Mesenteric fat pad (tissue), 1 donor: ENCODE measurements at places on chromosomes 5 and 9.
A peak's percentile ranks its signal among the peaks of the same experiment; 100 is the strongest.

GRCh38 chr5:125639858-125640257 is 783.4 kb upstream of the GRAMD2B start:
- no peak for DNase-seq

- DNase-seq = no peak
These were observed 373.3 kb upstream of the EDIL3 start for GRCh38 chr5:84758008-84758407.

GRCh38 chr9:14337615-14338014 is 23.7 kb upstream of the NFIB start:
- DNase-seq = no peak

DNA sequence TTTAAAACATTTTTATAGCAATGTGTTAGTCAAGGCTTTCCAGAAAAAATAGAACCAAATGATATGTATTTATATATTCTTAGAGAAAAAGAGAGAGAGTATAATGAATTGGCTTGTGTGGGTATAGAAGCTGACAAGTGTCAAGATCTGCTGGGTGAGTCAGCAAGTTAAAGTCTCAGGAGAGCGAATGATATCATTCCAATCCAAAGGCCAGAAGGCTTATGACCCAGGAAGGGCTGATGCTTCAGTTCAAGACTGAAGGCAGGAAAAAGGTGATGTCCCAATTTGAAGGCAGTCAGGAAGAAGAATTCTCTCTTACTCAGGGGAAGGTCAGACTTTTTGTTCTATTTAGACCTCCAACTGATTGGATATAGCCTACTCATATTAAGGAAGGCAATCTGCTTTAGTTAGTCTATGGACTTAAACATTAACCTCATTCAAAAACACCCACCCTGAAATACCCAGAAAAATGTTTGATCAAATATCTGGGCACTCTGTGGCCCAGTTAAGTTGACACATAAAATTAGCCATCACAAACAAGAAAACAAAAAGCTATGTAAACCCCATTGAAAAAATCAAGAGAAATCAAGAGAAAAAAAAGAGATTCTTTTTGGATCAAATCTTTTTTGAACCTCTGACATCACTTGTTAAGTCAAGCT is 189.6 kb downstream of the PIK3R1 start:
- DNase-seq = no peak

- DNase-seq = no peak
These were observed 131.0 kb upstream of the BRINP1 start for GRCh38 chr9:119500072-119500771.

DNA sequence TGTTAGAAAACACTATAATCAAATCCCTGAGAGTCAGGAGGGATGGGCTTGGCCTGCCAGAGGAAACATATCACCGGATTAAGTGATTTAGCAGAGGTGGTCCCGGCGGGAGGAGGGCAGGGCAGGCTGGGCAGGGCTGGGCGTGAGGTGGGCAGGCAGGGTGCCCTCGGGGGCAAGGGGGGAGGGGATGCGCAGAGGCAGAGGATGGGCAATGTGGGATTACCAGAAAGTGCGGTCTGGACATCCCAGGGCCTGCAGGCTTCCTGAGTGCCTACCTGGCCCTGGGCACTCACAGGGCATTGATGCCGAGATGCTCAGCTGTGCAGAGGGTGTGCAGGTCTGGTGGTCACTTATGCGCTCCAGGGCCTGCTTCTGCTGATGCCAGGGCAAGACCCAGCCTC is 115.2 kb downstream of the ADAMTS2 start:
- DNase-seq = peak; percentile 53

DNA sequence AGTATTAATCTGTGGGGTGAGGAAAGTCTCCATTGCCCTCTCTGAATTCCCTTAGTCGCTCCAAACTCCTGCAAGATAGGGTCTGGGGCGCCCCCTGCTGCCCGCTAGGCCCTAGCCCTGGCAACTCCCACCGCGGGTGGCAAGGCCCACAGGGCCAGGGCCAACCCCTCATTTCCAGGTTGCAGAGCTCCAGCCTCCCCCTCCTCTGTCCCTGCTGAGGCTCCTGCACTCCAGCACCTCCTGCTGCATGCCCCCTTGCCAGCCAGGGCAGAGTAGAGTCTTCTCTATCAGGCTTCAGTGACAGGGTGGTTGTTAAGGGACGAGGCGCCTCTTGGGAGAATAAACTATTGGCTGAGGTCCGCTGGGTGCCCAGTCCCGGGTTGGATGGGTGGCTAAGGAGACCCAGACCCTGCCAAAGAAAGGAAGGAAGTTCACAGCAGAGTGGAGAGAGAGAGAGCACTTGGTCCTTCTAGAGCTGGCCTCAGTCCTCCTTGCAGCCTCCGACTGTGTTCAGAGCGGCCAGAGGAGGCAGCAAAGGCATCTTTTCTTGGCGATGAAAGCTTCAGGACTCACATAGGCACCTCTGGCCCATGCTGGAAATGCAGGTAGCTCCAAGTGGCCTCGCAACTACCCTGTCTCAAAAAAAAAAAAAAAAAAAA is 45.6 kb downstream of the SAR1B start:
- peak; percentile 94 for DNase-seq

DNA sequence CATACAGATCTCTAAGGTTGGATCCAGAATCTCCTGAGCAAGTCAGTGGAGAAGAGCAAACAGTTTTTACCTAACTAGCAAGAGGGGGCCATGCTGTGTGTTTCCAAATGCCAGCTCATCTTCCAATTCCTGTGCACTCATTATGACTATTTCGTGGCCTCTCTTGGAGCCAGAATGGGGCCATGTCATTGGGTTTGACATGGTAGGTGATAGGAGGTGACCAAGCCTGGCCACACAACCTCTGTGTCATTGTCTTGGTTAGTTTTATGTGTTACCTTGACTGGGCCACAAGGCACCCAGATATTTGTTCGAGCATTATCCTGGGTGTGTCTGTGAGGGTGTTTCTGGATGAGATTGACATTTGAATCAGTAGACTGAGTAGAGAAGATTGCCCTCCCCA is 206.2 kb downstream of the HSPA4 start:
- no peak for DNase-seq

DNA sequence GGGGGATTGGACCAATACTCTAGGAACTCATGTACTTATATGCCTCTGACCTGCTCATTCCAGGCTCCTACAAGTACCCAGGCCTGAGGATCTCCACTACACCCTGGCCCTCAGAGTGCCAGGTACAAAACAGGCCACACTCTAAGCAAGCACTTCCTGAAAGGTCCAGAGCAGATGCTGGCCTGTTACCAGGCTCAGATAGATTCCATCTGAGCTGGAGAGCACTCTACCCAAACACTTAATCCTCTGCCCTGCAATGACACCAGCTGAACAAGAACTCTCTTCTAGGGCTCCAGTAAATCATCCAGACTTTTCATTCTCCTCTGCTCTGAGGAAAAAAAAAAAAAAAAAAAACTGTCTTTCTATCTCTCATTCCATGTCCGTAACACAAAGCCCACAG is 2.9 kb downstream of the P4HA2 start:
- DNase-seq = peak; percentile 8

DNA sequence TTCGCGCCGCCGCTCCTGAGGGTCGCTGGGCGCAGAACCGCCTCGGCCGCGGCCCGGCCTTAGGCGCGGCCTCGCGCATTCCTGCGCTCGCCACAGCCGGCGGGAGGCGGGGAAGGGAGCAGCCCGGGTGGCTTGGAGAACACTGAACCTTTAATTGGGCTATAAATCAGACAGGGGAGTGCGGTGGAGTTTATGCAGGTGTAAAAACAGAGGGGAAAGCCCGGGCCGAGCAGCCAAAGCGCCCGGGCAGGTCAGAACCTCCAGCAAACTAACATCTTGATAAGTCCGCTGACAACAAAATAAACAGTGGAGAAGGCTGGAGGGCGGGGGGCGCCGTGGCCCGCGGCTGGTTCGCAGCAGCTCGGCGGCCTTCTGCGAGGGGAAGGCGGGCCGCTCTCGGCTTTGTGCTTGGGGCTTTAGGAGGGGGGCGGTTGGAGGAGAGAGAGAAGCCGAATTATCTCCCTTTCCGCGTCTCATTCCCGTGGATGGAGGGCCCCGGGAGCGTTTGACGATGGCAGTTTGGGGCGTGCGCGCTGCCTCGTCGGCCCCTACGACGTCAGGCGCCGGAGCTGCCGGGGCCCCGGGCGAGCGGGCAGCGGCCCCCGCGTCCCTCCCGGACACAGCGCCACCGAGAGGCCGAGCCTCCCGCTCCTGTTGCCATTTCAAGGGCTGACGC is 11.3 kb downstream of the FOXD1 start:
- no peak for DNase-seq

DNA sequence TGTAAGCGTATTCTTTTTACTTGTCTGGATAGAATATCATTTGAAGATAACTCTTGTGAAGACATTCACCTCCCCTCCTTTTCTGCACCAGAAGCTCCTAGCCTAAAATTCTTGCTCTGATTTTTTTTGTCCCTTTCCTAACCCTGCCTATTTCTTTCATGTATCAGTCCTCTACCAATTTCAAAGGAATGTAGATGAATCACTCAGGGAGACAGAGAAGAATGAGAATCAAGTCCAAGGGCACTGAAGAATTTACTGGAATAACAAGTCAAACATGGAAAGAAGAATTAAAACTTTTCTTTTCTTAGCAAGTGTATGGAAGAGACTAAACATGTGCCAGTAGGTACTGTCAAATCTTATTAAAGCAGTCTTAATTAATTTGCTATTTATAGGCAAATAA is 618.7 kb downstream of the DNAH5 start:
- DNase-seq = no peak

GRCh38 chr9:96513622-96514021 is 63.7 kb downstream of the HABP4 start:
- DNase-seq = no peak

GRCh38 chr5:116658141-116658540 is 83.5 kb upstream of the SEMA6A start:
- no peak for DNase-seq

DNA sequence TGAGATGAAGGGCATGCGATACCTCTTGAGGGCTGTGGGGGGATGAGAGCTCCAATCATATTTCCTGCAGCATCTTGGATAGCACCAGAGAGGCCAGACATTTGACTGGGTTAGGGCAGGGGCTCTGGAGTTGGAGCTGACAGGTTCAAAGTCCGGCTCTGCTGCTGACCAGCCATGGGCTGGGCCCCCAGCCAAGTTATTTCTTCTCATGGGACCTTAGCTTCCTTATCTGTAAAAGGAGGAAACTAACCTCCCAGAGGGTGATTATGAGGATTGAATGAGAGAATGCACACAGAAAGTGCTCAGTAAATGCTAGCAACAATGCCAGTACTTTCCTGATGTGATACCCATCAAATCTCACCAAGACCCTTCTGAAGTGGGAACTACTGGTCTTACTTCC is 65.2 kb upstream of the SLC25A51 start:
- DNase-seq = no peak

DNA sequence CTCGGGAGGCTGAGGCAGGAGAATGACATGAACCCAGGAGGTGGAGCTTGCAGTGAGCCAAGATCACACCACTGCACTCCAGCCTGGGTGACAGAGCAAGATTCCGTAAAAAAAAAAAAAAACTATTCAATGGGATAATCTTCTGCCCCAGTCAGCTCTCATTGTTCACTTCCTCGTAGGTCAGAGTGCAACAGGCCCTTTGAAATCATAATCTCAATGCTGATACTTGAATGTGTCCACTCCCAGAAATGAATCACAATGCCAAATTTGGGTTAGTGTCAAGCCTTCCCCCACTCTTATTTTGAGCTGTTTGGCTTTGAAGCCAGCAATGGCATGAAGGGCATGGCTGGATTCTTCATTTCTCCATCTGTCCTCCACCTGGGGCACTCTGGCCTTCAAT is 610.3 kb upstream of the KLF4 start:
- no peak for DNase-seq

GRCh38 chr9:73129941-73130685 is 21.6 kb upstream of the ANXA1 start:
- DNase-seq = no peak

GRCh38 chr9:89880161-89880560 is 275.3 kb downstream of the GADD45G start:
- DNase-seq = peak; percentile 67

- DNase-seq = no peak
These were observed 63.1 kb downstream of the FOXI1 start for GRCh38 chr5:170168797-170169196.

- no peak for DNase-seq
These were observed 85.7 kb downstream of the ALDH7A1 start for GRCh38 chr5:126509339-126509738.

DNA sequence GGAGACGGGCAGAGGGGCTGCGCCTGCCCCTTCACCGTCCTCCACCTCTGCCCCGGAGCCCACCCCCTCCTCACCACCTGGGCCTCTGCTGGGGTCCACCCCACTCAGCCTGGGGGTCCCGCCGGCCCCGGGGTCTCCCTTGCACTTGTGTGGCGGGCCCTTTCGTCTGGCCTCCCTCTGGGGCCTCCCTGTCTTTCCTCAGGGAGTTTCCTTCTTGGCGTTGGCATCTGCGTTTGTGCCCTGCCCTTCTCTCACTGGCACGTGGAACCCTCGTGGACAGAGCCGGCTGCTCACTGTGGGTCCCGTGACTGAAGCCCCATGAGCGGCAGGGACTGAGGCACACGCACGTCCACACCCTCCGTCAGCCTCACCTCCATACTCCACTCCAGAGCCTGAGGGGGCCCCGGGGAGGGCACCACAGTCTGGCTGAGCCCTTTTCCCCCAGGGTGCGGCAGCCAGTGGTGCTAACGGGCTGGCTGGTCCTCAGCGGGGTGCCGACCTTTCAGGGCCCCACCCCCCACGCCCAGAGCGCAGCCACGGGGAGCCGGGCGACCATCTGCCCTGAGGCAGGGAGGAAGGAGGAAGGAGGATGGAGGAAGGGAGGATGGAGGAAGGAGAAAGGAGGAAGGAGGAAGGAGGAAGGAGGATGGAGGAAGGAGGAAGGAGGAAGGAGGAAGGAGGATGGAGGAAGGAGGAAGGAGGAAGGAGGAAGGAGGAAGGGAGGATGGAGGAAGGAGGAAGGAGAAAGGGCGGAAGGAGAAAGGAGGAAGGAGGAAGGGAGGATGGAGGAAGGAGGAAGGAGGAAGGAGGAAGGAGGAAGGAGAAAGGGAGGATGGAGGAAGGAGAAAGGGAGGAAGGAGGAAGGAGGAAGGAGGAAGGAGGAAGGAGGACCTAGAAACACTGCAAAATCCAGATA is 53.0 kb upstream of the NRARP start:
- peak; percentile 67 for DNase-seq

DNA sequence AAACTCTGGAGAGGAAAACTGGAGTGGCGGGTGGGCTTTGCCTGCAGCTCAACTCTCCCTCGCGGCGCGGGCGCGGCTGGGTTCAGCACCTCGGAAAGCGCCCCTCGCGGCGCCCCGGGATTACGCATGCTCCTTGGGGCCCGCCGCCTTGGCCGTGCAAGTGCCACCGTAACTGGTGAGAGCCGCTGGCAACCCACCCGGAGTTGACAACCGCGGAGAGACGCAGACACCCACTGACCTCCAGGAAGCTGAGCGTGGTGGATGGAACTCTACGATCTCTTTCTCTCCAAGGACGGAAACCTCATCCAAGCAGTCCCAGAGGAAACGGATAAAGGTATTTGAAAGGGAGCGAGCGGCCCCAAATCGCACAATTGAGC is 194 bp upstream of the RXFP3 start:
- no peak for DNase-seq

DNA sequence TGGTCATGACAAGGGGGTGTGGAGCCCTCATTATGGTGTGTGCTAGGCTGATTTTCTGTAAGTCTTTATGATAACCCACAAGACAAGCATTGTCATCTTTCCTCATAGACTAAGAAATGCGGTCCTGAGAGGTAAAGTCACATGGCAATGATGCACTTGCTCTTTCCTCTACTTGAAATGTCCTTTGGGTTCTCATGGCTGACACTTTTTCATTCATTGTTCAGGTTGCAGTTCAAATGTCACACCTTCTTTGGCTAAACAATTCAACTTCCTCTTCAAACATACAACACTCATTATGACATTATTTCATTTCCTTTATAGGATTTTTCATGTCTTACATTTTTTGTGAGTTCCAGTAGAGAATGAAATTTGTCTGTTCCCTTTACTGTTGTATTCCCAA is 323.6 kb upstream of the PRR16 start:
- no peak for DNase-seq
